ENCODE measurements at places on chromosomes 13 and 19.

- DNase-seq, result peak; percentile 36
Measured at GRCh38 chr19:29945433-29945832, 3.4 kb downstream of the URI1 start.

- no peak for DNase-seq
Measured at GRCh38 chr13:40070357-40070756, 414.9 kb downstream of the COG6 start.

- DNase-seq, result peak; percentile 64
Measured at GRCh38 chr13:97205982-97206381, 16.2 kb upstream of the MBNL2 start.

DNA sequence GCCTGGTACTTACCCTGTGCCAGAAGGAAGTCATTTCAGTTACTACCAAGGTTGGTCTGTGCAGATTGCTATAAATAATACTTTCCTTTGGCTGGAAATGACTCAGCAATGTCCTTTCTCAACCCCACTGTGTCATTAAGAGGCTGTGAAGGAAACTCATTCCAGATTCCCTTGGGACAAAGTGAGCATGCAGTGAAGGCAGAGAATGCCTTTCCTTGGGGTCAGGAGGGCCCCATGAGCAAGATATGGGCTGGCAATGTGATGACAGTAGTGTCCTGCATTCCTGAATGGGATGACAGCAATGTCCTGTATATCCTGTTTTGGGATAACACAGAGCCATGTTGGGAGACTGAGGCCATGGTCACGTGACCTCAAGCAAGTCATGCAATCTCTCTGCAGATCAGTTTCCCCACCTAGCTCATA lies 213.1 kb upstream of the TMTC4 start:
- DNase-seq, result peak; percentile 91

DNA sequence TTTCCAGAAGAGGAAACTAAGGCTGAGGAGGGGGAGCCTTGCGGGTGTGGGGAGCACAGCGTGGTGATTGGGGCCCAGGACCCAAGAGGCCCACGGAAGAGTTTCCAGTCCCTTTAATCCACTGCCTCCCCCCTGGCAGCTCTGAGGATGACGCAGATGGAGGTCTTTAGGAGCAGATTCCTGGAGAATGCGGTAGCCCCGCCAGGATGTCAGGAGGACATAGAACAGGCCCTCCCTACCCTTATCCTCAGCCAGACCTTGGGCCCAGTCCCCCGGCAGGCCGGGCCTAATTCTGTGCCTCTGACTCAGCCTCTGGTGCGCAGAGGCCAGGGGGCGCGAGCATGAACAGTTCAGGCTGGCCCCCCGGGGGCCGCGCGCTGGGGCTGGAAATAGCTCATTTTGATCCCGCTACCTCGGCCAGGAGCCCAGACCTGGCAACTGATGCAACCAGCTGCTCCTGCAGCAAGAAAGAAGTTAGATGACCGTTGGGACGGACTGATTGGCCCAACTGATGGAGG lies 461 bp upstream of the HSPB6 start:
- DNase-seq, result peak; percentile 95

GRCh38 chr13:89832827-89833226 lies 1514.7 kb upstream of the MIR17HG start:
- DNase-seq, result no peak

DNA sequence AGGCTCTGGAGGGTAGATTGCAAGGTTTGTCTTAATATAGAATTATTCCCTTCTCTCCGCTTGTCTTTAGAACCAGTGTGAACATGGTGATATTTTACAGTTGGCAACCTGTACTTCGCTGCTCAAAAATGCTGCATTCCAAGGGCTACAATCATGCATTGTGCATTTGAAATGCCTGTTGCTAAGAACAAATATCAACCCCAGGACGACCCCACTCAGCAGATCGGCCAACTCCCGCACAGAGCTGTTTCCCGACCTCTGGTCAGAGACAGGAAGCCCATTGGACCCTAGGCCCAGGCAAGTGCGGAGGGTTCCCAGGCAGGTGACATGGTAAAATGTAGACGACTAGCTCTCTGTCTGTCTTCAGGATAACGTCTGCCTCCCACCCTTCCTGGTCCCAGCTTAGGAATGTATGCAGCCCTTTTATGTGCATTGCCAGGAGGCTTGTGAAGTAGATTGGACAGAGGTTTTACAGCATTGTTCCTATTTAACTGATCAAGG lies 263.5 kb downstream of the FOXO1 start:
- DNase-seq, result peak; percentile 79

GRCh38 chr19:51713319-51714285 lies 10.2 kb downstream of the HAS1 start:
- no peak for DNase-seq

- DNase-seq, result peak; percentile 41
Measured at GRCh38 chr13:33490461-33491327, 205.1 kb upstream of the STARD13 start.

- no peak for DNase-seq
Measured at GRCh38 chr19:46725036-46725820, 8.3 kb upstream of the PRKD2 start.

DNA sequence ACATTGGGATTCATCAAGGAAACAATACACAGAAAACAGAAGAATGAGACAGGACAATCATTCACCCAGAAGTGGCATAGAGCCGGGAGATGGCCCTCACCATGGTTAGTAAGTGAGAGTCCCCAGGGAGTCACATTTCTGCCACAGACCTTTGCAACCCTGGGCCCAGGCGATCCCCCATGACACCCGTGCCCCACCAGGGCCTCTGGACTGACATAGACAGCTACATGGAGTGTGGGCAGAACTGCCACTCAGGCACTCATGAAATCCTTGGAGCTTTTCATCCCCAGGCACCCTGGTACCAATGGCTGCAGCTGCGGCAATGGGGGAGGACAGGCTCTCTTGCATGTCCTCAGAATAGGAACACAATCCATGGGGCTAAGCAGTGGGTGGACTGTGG lies 174.5 kb upstream of the TRPC4 start:
- no peak for DNase-seq

All from EH (cell line).